ENCODE measurements at places on chromosomes 6 and 20.

DNA sequence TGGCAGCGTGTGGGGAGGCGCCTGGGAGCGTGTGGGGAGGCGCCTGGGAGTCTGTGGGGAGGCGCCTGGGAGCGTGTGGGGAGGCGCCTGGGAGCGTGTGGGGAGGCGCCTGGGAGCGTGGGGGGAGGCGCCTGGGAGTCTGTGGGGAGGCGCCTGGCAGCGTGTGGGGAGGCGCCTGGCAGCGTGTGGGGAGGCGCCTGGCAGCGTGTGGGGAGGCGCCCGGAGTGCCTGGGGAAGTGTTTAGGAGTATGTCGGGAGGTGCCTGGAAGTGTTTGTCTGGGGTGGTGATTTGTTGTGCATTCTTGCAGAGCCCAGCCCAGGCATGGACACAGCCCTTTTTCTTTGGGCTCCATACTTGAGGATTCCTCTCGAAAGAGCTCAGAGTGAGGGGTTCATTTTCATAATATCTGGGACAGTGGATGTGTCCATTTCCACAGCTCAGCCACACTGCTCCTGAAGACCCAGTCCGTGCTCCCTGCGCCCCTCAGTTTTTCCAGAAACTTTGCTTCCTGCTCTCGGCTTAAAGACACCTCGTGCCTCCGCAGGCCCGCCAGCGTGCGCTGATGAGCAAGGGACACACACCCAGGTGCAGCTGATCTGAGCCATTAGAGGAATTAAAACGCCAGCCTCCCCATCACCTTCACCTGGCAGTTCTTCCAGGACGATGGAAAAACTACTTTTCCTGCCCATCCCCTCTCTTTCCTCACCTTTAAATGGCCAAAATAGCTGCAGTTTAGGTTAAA is 172.2 kb upstream of the THBS2 start:
- no peak for DNase-seq

- no peak for DNase-seq
These were observed 299.5 kb downstream of the ADGB start for GRCh38 chr6:146898069-146898887.

DNA sequence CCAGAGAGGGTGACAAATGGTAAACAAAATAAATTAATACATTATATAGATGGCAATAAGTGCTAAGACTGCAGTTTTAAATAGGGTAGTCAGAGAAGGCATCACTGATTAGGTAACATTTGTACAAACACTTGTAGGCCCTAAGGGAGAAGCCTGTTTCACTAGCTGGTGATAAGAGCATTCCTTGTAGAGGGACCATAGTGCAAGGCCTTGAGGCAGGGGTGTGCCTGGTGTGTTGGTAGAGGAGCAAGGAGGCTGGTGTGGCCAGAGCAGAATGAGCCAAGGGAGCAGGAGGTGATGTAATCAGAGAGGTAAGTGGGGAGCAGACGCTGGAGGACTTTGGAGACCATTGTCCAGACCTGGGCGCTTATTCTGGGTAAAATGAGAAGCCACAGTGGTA is 70.7 kb downstream of the ANKRD6 start:
- no peak for DNase-seq

DNA sequence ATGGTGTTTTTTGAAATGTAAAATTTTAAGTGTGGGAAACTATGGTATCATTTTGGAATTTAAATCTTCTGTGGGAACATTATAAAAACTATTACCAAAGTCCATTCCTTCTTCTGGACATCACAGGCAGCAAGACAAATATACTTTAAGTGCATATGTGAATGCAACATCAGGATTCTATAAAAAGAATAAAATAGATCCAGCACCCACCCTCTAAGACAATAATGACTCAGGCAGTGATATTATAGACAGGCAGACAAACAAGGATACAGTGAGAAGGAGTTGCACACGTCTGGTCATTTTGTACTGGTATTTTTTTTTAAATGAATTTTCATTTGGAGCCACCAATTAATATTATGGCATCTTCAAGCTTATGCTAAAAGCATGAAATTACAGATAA is 21.1 kb upstream of the NEDD9 start:
- no peak for DNase-seq

DNA sequence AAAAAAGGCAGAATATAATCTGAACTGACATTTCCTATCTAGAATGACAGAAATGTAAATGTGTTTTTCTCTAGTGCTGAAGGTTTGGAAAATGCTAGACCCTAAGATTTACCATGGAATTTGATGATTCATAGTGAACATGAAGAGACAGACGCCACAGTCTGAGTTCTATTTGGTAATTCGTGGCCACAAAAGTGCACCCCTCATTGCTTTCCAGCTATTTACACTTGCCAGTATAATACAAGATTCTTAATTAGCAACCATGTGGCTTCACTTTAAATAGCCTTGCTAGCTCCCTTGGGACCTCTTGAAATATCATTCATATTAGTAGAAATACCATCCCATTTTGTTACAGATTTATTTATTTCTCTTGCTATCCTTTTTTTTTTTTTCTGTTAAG is 636.8 kb downstream of the PRKN start:
- DNase-seq: no peak

DNA sequence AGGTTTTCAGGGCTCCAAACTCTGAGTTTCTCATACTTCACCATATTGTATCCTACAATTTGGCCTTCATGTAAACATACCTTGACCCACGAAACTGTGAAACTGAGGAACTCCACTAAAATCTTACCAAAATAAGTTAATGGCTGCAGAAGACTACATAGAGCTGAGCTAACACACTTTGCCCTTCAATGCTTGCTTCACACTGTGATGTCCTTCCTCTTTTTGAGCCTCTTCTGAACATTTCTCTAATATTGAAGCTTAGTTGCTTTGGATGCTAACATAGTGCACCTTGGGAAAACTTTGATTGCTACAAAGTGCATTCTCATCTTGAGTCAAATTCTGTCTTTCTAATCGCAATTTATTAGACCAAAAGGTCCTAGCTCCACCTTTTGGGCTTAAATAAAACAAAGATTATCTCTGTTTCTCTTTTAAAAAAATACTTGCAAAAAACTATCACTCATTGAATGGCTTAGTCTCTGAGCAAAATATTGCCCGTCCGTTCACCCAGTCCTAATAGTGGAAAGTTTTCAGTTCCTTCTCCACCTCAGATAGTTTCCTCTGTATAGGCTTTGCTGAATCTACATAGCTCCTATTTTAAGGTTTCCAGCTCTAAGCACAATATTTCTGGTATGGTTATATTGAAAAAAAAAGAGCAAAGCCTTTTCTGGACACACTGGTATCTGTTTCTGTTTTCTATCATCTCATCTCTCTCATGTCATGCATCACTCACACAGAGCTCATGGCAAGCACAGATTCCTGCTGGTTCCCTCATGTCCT is 494.6 kb downstream of the RFPL4B start:
- DNase-seq: no peak

- no peak for DNase-seq
These were observed 4.8 kb upstream of the STX11 start for GRCh38 chr6:144145541-144145940.

GRCh38 chr6:20946022-20946421 is 411.8 kb downstream of the CDKAL1 start:
- no peak for DNase-seq

GRCh38 chr20:9627219-9627618 is 112.8 kb downstream of the LAMP5 start:
- DNase-seq: no peak

- peak; percentile 53 for DNase-seq
These were observed 3.3 kb upstream of the MOG start for GRCh38 chr6:29653452-29654038.

GRCh38 chr6:25036461-25036860 is 100.7 kb upstream of the RIPOR2 start:
- DNase-seq: no peak

DNA sequence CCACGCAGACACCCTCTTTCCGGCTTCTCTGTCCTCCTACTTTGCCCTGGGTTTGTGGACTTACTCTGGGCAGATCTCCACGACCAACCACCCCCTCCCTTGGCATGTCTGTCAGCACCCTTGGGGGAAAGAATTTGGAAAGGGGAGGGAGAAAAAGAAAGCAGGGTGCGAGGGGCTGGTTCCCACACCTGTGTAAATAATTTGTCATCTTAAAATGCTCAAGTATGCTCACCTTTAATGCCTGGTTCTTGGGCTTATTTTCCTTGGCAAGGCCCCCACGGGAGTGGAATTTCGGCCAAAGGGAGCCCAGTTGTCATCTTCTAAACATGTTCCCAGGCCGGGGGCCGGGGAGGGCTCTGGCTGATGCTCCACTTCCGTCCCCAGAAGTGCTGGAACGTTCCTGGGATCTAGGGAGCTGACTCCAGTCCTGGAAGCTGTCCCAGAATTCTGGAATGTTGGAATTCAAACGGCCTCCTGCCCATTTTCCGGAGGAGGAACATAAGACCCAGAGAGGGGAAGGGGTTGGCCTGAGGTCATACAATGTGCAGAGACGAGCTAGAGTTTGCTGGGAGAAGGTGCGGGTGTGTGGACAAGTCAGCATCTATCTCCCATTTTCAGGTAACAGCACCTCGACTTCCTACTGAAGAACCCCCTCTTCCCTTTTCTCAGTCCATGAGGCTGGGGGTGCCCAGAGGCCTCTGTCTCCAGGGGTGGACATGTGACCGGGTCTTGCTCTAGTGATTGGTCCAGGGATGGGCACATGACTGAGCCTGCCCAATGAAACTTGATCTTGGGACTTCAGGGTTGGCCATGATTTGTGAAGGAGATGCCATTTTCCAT is 122.3 kb downstream of the CEBPB start:
- no peak for DNase-seq

DNA sequence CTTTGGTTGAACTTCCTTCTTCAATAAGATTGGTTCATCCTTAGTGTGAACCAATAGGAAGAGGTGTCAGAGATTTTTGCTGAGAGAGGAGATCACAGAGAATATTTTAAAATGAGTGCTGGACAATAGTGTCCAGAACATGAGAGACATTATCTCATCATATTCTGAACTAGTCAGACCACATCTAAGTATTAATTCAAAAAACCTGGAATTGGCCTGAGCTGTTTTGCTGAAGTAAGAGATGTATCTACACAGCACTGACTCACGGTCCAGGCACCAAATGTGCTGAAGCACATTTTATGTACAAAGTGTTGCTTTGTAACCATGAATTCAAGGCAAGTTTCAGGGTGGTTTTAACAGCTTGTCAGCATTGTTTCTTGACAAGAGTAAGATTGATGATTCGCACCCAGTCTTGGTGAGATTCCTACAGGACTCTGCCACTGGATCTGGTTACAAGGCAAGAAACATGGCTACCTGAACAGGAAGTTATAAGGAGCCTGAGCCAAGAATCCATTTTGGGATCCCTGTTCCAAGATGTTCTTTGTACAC is 178.2 kb upstream of the HEY2 start:
- no peak for DNase-seq

- DNase-seq: no peak
These were observed 6.1 kb downstream of the PDRG1 start for GRCh38 chr20:31945785-31946184.

GRCh38 chr6:157790548-157791160 is 32.4 kb upstream of the SNX9 start:
- no peak for DNase-seq

DNA sequence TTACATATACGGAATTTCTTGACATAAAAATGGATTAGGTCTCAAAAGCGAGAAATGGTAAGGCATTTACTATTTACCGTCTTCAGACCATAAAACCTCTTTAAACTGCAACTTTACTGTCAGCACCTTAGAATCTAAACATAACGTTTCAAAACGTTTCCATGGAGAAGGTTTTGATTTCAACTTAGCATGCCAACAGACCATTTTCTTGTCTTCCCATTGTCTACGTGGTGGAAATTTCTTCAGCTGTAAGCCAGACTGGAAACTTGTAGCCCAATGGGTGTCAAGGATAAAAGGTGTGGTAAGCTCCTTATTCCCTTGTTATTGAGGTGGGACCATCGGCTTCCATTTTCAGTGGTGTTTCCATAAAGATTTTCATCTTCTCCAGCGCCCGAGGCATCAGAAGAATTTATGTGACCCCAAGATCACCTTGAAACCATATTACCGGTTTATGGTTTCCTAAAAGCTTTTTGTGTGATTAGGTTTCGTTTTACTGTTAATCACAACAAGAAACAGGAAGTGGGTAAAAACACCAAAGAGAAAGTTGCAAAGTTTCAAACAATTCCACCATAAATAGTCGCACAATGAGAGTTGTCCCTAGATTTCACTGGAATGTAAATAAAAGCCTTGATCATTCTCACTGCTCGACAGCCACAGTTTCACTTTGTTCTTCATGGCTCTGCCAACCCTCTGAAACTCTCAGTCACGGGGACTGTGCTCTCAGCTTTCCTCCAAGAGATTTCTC is 63.0 kb upstream of the CD2AP start:
- DNase-seq: peak; percentile 8

GRCh38 chr6:34661357-34661756 is 35.2 kb downstream of the ILRUN start:
- DNase-seq: no peak

DNA sequence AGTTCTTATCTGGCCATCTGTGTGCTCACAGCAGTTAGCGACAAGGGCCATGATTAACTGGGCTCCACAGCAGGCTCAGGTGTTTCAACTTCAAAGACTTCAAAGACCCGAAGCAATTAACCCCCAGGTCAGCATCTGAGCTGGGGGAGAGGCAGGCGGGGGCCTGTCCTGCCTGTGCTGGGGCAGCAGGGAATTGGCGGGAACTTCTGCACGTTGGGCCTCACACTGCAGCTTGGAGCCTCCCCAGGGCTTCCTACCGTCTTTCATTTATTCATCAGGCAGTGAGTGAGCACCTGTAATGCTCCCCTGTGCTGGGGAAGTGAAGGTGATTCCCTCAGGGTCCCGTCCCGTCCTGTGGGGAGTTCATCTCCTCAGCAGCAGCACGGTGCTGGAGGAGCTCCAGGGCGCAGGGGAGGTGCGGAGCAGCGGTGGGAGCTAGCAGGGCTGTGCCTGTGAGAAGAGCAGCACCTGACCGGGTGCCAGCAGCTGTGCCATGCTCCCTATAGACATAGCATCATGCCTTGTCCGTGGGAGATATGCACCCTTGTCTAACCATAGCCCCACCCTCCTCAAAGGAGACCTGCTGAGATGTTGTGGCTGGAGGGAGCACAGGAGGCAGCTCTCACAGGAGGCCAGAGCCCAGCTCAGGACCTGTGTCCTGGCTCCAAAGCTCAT is 51.8 kb upstream of the FRMD1 start:
- no peak for DNase-seq
